Activated CD8-positive, alpha-beta memory T cell treated with anti-CD3 and anti-CD28 coated beads for 1 hour (primary cell): ENCODE measurements at places on chromosomes 16 and 17.

DNA sequence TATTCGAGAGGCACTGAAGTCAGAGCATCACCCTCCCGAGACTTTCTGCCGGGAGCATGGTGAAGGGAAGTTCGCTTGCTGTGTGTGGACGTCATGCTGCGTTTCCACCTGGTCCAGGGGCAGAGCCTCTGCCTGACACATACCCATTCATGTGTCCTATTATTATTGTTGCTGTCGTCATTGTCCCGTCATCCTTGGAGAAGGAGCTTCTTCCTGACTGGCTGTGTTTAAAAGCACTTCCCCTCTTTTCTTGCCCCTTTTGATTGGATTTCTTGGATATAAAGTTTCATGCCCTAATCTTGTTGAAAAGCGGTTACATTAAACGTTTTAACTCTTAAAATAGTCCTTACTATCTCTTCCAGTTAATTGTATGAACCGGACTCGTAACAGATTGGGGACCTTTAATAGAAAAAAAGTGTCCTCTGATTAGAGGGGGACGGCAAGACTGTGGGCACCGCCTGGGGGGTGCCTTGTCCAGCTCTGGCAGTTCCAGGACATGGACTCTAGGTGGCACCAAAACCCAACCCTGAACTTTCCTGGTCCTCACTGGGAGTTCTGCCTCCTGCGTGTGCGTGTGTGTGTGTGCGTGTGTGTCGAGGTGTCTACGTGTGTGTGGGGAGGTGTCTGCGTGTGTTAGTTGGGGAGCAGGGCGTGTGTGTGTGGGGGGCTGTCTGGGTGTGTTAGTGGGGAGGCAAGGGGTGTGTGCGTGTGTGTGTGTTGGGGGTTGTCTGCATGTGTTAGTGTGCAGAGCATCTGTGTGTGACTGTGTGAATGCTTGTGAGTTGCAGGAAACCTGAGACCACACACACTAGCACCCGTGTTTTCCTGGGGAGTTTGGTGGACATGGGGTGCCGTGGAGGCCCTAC lies 133.3 kb upstream of the CIBAR2 start:
- peak; percentile 19 for DNase-seq

DNA sequence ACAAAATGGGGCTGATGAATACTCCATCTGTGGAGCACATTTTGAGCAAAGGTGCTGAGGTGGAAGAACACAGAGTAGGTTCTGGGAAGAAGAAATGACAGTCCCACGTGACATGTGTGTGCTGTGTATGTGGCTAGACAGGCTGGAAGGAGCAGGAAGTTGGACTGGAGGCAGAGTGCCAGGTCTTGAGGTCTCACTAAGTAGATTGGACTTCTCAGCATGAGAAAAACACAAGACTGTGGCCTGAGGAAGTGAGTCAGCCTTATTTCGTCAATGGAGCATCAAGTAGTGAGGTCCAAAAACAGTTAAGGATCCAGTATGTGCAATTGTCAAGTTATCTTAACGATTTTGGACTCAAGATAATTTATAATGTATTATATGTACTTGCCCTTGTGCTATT lies 736.5 kb downstream of the KCNJ2 start:
- no peak for DNase-seq

DNA sequence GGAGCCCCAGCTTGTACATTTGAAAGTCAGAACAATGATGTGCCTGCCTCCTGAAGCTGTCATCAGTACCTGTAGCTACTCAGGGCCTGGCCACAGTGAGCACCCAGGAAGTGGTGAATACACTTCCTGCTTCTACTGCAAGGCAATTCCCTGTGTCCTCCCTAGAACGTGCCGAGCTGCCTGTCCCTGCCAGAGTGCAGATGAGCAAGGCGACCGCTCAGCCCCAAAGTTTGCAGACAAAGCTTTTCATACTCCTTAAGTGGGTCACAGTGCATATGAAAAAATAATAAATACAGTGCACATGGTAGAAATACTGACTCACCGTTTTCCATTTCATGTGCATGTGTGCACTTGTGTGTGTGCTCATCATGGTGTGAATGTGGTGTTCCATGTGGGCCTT lies 77.3 kb downstream of the MPRIP start:
- peak; percentile 22 for DNase-seq

DNA sequence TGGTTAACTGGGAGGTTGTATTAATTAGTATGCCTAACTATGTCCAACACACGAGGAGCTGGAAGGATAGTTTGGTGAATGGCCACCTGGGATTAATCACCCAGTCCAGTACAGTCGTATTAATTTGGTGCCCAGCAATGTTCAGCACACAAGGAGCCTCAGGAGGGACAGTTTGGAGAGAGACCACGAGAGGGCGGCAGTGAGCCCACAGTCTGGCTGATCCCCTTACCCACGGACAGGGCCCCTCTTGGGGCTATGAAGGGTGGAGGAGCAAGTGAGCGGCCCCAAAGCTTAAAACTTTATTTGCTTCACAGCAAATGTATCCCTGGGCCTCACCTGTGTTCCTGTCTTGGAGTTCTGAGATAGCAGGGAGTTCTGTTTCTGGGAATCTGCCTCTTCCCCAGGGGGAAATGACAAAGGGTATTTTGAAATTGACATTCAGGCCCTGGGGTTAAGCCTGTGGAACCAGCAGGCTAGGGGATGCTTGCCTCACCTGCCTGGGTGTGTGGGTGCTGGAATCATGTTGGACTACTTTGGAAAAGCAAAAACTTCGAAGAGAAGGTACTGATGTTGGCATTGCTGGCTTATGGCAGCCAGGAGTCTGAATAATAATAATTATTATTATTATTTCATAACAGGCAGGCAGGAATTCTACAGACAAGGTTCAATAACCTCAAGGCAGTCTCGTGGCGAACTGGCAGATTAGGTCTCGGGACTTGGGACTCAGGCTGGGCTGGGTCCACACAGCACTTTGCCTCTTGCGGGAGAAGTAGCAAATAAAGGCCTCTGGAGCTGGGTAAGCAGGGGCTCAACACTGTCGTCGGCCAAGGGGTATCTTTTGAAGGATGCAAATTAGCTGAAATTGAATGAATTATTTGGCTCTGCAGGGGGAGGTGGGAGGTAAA lies 227.6 kb upstream of the ASIC2 start:
- DNase-seq = peak; percentile 13

GRCh38 chr17:13594762-13595598 lies 6.7 kb downstream of the HS3ST3A1 start:
- peak; percentile 60 for DNase-seq

- no peak for DNase-seq
Observed at GRCh38 chr16:49542391-49542891, 168.8 kb downstream of the C16orf78 start.

- no peak for DNase-seq
Observed at GRCh38 chr17:53844491-53845107, 21.9 kb downstream of the KIF2B start.

DNA sequence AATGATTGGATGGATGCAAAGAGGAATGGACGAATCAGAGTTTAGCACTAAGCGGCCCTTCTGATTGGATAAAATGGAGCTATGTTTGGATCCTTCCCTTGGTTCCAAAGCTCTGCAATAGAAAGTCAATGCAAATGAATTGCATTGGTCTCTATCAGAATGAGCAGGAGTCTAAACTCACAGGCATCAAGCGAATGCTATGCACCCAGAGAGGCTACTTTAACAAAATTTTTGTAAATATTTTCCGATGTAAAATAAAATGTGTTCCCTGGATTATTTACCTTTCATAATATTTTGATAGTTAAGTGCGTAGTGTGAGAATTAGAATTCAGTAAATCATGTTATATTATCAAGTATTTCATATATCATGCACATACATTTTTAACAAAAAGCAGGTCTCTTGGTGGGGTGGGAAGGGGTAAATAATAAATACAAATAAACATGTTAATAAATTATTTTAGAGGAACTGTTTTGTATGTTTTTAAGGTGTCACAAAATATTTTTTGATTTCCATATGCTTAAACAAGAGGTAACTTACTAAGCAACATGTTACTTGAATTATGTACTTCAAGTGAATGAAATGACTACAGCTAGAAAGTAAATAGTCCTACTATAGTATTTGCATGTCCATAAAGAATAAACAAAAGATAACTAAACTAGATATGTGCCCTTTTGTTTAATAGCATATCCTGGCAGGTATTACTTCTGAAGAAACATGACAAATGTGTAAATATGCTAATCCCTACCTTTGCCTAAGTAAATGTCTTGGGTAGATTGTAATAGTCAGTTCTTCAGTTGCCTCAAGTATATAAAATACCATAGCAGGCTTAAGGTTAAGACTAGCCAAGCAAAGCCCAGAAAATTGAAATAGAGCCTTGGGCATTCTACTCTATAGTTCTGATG lies 4.4 kb upstream of the UNK start:
- DNase-seq = no peak

DNA sequence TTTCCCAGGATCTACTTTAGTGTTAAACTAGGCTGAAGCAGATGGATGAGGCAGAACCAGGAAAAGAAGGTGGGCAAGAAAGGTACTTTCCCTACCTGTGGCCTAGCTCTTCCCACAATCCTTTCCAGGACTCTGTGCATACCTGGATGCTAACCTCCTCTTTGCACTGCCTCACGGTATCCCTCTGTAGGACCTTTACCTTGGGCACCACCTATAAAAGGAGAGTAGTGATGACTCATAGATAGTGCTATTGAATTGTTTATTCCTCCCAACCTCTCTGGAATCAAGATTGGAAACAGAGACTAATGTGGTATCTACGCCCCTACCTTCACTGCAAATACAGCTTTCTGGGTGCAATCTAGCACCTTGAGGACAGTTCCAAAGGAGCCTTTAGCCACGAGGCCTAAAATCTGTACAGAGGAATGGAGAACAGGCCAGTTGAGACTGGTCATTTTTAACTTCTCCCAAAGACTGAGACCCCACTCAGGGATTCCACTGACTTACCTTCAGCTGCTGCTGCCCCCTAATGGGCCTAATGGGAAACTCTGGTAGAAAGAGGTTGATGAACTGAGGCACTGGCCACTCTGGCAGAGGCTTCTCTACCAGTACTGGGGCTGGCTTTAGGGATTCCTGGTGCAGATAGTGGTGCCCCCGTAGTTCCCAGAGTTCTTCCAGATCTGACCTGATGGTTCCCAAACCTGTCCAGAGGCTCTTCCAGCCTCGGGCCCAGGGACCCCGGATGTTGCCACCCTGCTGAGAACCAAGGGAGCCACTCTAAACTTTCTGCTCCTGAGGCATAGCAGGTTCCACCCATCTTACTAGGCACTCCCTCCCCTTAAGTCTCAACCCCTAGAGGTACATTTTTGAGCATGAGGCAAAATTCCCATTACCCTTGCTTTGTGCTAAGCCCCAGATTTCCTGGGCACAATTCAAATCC lies 781 bp downstream of the RSKR start:
- DNase-seq = peak; percentile 21

DNA sequence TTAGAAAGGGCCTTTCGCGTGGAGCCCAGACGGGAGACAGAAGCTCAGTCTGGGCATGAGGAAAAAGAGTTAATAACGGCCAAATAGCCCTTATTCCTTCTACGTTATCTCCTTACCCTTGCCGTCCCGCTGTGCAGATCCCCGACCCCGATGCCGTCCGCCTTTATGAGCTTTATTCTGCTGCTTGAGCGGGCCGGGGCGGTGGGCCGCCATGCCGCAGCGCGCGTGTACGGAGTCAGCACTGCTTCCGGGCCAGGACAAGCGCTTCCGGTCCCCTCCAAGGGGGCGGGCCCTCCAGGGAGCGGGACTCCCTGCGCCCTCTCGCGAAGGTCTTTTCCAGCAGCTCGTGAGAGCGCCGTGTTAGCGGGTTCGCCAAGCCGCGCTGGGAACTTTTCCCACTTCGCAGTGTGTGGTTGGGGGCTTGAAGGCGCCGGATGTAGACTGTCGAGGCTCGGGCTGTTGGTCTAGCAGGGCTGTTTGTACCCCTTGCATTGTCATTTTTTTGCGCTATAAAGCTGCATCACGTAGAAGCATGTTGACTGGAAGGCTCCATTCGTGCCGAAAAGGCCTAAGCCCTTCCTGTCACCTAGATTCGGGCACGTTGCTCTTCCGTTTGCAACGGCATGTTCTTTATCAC lies at the start of gene TSR1:
Gene TSR1, minus strand, starts transcription at position 243 of the 637 bp plus-strand sequence. Its CDS starts 30 bp downstream, at position 213.
- DNase-seq = peak; percentile 84

DNA sequence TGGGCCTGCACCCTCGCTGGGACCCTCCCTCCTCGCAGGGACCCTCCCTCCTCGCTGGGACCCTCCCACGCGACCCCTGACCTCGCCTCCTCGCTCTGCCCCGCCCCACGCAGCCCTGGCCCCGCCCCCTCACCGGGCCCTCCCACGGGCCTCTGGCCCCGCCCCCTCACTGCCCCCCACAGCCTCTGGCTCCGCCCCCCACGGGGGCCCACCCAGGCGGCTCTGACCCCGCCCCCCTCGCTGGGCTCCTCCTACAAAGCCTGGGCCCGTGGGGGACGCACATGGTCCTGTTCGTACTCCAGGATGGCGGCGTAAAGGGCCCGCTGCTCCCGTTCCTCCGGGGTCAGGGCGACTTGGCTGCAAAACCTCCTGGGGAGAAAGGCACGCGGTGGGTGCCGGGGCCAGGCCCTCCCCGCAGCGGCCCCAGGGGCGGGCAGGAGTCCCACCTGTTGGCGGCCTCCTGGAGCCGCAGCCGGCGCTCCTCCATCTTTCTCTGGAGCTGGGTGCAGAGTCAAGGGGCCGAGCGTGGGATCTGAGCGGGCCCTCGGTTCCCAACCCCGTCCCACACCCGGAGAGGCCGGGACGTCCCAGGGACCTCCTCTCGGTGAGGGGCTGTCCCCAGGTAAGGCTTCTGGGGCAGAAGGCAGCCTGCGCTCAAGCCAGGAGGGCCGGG lies 9.0 kb downstream of the VPS9D1 start:
- DNase-seq = peak; percentile 50

DNA sequence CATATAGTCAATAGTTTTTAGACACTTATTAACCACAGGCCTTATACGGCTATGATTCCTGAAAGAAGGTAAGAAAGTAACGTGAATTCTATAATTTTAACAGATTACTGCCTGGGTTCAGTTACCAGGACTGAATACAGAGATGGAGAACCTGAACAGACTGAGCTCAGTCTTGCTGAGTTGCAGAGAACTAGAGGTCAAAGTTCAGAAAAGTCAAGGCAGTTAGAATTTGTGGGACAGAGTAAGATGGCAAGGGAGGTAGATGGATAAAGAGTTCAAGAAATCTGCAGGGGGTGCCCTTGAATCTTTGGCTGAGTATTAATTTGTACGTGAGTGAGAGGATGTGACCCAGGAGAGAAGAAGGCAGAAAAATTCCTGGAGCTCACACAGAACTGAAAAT lies 320.1 kb upstream of the MAF start:
- no peak for DNase-seq

- no peak for DNase-seq
Observed at GRCh38 chr17:74339537-74340195, 13.6 kb downstream of the KIF19 start.

- DNase-seq = no peak
Observed at GRCh38 chr17:69042308-69042707, 18.4 kb downstream of the ABCA9 start.

- DNase-seq = no peak
Observed at GRCh38 chr17:6426356-6427101, 8.4 kb downstream of the AIPL1 start.
